ENCODE measurements at places on chromosomes 11 and 22.

GRCh38 chr11:130144141-130144540 is 15.4 kb upstream of the ST14 start:
- no peak for DNase-seq

DNA sequence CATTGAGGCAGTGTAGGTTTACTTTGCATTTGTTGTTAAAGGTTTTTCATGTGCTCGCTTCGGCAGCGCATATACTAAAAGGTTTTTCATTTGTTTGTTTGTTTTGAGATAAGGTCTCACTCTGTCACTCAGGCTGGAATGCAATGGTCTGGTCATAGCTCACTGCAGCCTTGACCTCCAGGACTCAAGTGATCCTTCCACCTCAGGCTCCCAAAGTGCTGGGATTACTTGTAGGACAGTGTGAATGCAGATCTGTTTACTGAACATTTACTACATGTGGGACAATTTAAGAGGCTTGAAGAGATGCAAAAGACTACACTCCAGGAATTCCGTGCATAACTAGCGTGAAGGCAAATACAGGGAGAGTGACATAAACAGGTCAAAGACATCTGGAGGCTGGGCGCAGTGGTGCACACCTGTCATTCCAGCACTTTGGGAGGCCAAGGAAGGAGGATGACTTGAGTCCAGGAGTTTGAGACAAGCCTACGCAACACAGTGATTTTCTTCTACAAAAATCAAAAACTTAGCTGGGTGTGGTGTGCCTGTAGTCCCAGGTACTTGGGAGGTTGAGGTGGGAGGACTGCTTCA is 34.1 kb downstream of the YPEL1 start:
- no peak for DNase-seq

DNA sequence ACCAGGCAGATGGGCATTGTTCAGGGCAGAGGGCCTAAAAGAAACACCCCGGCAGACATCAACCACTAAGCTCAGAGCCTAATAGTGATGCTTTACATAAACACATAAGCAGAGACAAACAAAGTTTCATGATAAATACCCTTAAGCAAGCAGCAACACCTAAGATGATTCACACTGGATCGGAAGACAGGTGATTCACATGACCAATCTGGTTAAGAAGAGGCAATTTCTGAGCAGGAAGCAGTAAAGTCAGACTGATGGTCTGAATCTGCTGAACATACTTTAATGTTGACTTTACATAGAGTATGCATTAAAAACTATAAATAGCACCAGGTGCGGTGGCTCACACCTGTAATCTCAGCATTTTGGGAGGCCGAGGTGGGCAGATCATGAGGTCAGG is 56.1 kb downstream of the SYN3 start:
- DNase-seq: no peak

DNA sequence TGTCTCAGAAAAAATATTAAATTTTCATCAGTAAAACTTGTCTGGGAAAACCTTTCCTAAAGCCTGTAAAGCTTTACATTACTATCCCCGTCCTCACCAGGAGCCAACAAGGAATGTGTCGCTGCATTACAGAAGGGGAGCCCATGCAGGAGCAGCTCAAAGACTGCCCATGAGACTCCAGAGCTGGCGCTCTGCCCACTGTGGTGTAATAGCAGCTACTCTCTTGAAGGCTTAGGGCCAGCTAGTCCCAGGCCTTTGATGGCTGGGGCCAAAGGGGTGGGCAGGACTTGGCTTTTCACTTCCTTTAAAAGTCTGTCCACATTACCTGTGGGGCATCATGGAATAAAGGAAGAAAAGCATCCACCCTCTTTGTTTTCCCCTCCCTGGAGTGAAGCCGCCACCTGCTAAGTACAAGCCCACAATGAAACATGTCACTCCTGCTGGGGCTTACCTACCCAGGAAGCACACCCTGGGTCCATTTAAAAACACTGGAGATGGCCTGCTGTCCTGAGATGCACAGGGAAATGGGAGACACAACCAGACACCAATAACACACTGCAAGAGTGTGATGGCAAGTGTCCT is 150.7 kb downstream of the ADAMTS15 start:
- DNase-seq: peak; percentile 61

DNA sequence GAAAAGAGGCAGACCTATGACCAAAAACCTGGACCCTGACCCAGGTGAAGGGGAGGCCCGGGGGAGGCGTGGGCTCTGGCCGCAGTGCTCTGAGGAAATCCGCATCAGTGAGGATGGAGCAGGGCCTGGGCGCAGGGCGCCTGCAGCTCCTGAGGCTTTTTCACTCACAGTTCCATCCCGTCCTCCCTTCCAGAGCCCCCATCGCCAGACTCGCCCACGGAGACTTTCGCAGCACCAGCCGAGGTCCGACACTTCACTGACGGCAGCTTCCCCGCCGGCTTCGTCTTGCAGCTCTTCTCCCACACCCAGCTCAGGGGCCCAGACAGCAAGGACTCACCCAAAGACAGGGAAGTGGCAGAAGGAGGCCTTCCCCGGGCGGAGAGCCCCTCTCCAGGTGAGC is 5.4 kb downstream of the SPINDOC start:
- no peak for DNase-seq

- peak; percentile 49 for DNase-seq
Measured at GRCh38 chr11:82718307-82718706, 15.4 kb downstream of the FAM181B start.

DNA sequence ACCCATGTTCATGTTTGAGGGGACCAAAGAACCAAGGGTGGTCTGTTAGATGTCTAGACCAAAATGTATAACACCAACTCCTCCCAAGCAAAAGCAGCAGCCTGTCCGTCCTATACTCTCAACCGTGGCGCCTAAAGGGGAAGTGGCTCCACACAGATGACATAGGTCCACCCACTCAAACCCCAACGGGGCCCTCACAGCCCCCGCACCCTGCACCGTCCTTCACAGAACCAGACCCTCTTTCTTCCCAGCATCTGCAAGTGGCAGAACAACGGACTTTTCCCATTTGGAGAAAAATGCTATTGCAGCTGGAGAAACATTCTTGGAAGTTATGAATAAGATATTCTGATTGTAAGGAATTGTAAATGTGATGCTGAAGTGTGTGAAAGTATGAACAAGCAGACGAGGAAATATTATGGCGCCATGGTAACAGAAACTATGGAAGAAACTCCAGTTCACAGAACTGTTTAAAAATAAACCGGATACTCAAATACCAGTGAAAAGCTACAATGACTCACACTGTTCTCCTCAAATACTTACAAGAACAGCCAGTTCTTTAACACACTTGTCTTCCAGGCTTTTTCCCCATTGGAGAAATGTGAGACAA is 76.5 kb upstream of the ARFGAP3 start:
- peak; percentile 94 for DNase-seq

- DNase-seq: no peak
Measured at GRCh38 chr11:46362156-46363030, 15.1 kb downstream of the DGKZ start.

- no peak for DNase-seq
Measured at GRCh38 chr11:132638423-132638822, 893.9 kb downstream of the OPCML start.

DNA sequence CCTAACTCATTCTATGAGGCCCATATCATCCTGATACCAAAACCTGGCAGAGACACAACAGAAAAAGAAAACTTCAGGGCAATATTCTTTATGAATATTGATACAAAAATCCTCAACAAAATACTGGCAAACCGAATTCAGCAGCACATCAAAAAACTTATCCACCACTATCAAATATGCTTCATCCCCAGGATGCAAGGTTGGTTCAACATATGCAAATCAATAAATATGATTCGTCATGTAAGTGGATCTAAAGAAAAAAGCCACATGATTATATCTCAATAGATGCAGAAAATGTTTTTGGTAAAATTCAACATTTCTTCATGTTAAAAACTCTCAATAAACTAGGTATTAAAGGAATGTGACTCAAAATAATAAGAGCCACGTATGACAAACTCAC is 40.9 kb downstream of the JRKL start:
- DNase-seq: no peak

- DNase-seq: no peak
Measured at GRCh38 chr22:27063406-27063805, 406.0 kb downstream of the MIAT start.

- DNase-seq: no peak
Measured at GRCh38 chr11:129440028-129440713, 64.5 kb downstream of the BARX2 start.

DNA sequence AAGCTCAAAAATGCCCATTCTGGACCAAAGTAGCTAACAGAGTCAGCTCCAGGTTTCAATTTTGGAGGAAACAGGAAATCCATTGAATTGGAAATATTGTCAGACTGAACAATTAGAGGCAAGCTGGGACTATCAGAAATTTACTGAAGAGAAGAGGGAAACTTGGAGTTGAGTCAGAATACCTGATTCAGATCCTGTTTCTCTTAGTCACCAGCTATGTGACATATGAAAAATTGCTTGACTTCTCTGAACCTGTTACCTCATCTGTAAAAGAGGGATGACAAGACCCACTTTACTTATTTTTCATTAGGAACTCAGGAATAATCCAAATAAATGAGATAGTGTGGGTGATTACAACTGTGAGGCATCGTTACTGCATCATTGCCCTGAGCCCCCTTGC is 148.9 kb upstream of the CADM1 start:
- DNase-seq: no peak

- no peak for DNase-seq
Measured at GRCh38 chr22:45777046-45777851, 105.6 kb downstream of the ATXN10 start.

- no peak for DNase-seq
Measured at GRCh38 chr11:5153574-5154431, 754 bp downstream of the OR52A1 start.

DNA sequence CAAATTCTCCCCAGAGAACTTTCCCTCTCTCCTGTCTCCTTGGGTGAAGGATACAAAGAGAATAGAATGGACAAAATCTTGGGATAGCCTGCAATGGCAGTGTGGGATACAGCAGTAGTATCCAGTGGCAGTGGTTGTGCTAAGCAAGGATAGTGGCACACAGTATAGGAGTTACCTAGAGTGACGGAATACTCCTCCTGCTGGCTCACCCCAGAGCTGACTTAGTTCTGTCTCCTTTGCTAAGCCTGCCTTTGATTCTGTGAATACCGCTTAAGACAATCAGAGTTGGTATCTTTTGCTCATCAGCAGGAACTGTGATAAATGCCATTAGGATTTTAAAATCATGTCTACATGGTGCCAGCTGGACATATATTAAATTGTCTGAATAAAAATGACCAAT is 404.3 kb downstream of the JRKL start:
- DNase-seq: no peak

GRCh38 chr11:19291064-19291463 is 50.3 kb upstream of the E2F8 start:
- no peak for DNase-seq

DNA sequence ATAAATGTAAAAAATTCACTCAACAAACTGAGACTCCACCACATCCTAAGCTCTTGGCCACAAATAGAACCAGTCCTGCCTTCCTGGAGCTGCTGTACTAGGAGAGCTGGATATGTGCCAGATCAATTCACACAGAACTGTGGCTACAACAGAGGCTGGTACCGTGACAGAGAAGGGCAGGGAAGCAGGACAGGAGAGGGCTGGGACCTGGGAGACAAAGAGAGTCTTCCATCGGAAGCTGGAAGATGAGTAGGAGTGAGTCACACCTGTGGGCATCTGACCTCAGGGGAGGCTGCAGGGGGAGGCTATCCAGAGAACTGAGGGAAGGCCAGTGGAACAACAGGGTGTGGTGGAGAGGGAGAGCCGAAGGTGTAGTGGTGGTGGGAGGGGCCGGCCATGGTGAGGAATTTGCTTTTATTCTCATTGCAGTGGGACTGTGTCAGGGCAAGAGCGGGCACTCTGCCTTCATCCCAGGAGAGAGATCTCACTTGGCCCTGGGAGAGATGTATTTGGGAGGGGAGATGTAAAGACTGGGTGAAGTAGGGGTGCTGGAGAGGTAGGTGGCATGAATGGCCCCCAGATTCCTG is 1.9 kb upstream of the LTBP3 start:
- peak; percentile 70 for DNase-seq
